ENCODE measurements at places on chromosomes 1 and 21. TPM values are rescaled to one million over a fixed set of nuclear protein-coding genes. Genes with fewer than 3 reads are reported as not detected.

DNA sequence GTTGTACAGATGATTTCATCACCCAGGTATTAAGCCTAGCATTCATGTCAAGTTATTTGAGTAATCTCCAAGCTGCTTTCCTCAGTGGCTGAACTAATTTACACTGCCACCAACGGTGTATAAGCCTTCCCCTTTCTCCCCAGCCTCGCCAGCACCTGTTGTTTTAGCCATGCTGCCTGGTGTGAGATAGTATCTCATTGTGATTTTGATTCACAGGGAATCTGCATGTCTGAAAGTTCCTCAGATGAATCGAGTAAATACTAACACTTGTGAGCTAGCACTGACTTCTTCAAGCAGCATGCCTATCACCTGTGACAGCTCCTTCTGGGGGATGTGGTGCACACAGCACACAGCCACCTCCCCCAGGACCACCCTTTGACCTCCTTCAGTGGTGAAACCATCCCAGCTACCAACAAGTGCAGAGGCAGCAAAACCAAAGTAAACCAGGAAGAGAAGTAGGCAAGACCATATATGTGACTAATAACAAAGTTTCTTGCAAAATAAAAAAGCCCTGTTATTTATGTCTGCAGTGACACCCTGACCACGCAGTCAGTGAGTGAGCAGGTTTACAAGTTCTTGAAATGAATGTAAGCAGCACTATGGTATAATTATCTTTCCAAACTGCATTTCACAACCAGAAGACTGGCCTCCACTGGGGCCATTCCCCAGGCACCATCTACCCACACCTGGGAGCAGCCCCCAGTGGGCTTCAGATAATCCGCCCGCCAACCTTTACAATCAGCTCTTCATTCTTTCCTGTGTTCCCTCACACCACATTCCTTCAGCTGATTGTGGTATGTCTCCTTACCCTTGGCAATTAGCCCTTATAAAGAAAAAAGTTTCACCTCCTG is 173.8 kb downstream of the ETS2 start:
- peaks cover 40% of the 10 kb centered on the region for H3K4me1 ChIP-seq
- no peaks in the 10 kb centered on the region for H3K27me3 ChIP-seq
- H3K36me3 ChIP-seq: peaks cover 4% of the 10 kb centered on the region
- peak overlapping the region; percentile 100 for H3K27ac ChIP-seq

DNA sequence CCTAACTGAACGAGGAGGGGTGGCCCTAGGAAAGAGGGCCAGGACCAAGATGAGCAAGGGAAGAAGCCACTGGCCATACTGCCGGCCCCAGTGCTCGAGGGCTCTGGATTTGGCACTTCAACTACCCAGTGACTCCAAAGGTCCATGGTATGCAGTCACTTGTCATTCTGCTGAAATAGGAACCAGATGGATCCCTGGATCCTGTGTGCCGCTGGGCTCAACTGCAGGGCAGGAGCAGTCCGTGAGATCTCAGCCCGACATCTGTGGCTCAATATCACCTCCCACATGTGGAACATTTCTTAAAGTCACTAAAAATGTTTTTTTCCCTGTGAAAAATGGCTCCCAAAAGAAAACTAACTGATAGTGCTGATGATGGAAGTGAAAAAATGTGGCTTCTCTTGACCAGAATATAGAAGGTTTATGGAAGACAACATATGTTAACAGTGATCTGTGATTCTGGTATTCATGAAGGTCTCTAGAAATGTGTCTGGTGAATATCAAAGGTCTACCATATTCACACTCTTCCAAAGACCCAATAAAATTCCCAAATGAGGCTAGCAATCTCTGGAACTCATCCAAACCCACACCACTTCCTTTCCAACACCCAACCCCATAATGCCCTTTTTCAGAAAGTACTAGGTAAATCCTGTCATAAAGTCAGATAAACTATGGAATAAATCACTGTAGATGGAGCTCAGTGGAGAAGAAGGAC is 24.1 kb downstream of the PAFAH2 start:
- no peak overlapping the region for H3K27ac ChIP-seq
- peaks cover 8% of the 10 kb centered on the region for H3K4me1 ChIP-seq
- no peak for DNase-seq

Gene GJA4
- 1.0 TPM for total RNA-seq

DNA sequence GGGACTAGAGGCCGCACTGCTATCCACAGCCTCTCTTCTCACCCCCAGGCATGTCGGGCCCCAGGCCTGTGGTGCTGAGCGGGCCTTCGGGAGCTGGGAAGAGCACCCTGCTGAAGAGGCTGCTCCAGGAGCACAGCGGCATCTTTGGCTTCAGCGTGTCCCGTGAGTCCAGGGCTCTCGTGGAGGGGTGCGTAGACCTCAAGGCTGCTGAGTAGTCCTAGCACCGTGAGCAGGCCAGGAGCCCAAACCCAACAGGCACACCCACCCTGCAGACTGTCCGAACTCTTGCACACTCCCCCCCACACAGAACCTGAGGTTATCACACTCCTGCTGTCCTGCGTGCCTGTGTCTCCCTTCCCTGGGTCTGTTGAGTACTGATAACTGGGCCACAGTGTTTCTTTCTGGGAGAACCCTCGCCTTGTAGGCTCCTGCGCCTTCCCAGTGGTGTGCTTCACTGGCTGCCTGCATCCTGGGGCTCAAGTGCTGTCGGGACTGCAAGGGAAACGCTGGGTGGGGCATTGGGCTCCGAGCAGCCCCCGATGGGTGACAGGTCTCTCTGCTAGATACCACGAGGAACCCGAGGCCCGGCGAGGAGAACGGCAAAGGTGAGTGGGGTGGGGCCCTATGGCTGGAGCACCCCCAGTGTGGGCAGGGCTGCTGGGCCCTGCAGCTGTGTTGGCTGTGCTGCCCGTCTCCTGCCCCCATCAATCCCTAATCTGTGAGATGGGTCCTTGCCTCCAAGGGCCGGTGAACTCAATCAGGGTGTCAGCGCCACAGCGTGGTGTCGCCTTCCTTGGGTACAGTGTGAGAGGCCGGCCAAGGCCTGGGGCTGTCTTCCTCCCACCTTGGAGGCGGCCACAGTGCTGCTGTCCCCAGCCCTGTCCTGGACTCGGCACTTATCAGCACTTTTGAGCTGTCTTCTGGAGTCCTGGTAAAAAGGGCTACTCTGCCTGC is 4.0 kb upstream of the GJC2 start:
- no peaks in the 10 kb centered on the region for H3K27me3 ChIP-seq
- H3K27ac ChIP-seq: no peak overlapping the region
- no peak overlapping the region for H3K4me3 ChIP-seq
- H3K36me3 ChIP-seq: no peaks in the 10 kb centered on the region

GRCh38 chr1:207031632-207032264 is 808 bp downstream of the C1orf116 start:
- H3K4me3 ChIP-seq: peak overlapping the region; percentile 48
- no peak for DNase-seq
- H3K4me1 ChIP-seq: peaks cover 49% of the 10 kb centered on the region
- H3K27me3 ChIP-seq: no peaks in the 10 kb centered on the region
- H3K36me3 ChIP-seq: no peaks in the 10 kb centered on the region
- peak overlapping the region; percentile 88 for H3K27ac ChIP-seq

Gene CLSTN1
- total RNA-seq: 128 TPM

Gene ZSWIM5
- total RNA-seq: 2.2 TPM

DNA sequence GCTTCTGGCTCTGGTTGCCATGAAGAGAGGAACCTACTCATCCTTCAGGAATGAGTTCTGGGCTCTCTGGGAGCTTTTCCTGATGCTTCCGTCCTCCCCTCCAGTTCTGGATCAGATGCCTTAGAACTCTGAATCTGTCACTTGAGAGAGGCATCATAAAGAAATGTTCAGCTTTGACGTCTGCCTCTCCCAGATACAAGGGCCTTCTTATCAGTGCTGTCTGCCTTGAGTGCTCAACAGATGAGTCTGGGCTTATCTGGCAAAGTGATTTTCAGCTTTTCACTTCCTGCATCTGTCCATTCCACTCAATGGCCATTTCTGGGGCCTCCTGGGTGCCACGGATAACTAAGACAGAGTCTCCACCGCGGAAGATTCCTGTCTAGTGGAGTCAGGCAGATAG is 12.3 kb upstream of the OTUD3 start:
- DNase-seq: no peak
- H3K27me3 ChIP-seq: peaks cover 13% of the 10 kb centered on the region
- H3K36me3 ChIP-seq: no peaks in the 10 kb centered on the region
- no peak overlapping the region for H3K27ac ChIP-seq

GRCh38 chr1:229436201-229436600 is 2.3 kb upstream of the ACTA1 start:
- peaks cover 12% of the 10 kb centered on the region for H3K4me1 ChIP-seq
- DNase-seq: no peak
- peaks cover 60% of the 10 kb centered on the region for H3K27me3 ChIP-seq
- no peak overlapping the region for H3K27ac ChIP-seq
- H3K36me3 ChIP-seq: peaks cover 12% of the 10 kb centered on the region

Gene DUSP12
- 29.4 TPM for total RNA-seq

Gene EXOSC10
- 73.0 TPM for total RNA-seq

- H3K27me3 ChIP-seq: no peaks in the 10 kb centered on the region
- H3K4me3 ChIP-seq: no peak overlapping the region
- no peak for DNase-seq
- H3K36me3 ChIP-seq: peaks cover 17% of the 10 kb centered on the region
- no peak overlapping the region for H3K27ac ChIP-seq
Observed at GRCh38 chr1:116842654-116843053, 67.1 kb upstream of the PTGFRN start.

Gene CFHR4
- total RNA-seq: 0.42 TPM

GRCh38 chr1:6724517-6725141 is 23.0 kb upstream of the DNAJC11 start:
- H3K36me3 ChIP-seq: no peaks in the 10 kb centered on the region
- H3K4me1 ChIP-seq: peaks cover 14% of the 10 kb centered on the region
- H3K27me3 ChIP-seq: peaks cover 7% of the 10 kb centered on the region
- no peak overlapping the region for H3K4me3 ChIP-seq
- DNase-seq: no peak

DNA sequence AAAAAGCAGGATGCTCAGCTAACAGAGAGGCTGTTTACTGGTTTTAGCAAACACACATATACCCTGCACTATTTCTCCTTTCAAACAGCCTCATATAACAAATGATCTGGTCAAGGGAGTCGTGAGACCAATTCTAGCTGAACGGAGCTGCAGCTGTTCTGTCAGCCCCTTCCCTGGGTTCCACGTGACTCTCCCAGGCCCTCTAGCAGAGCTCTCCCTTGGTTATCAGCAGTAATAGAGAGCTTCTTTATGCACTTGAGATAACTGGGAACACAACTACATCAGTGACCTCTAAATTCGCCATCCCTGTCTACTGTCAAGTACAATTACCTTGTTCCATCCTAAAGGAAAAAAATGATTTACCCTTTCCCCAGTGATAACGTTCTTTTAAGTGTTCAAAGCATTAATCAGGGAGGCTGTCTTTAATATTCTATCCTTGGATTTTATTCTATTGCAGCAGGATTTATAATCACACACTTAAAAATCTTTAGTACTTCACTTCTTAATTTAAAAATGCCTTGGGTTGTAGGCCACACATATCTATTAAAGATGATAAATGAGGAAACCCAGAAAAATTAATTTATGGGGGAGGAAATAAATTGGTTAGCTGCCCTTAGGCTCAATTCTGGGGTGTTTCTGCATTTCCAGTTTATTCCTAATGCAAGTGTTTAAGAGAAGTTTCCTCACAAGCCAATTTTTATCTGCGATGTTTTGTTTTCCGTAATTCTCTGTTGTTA is 28.2 kb downstream of the PTGER3 start:
- no peaks in the 10 kb centered on the region for H3K4me1 ChIP-seq
- no peak overlapping the region for H3K4me3 ChIP-seq
- H3K36me3 ChIP-seq: no peaks in the 10 kb centered on the region
- H3K27ac ChIP-seq: no peak overlapping the region
- no peaks in the 10 kb centered on the region for H3K27me3 ChIP-seq
- DNase-seq: no peak

- H3K4me1 ChIP-seq: peaks cover 21% of the 10 kb centered on the region
- no peaks in the 10 kb centered on the region for H3K27me3 ChIP-seq
- H3K36me3 ChIP-seq: peaks cover 13% of the 10 kb centered on the region
- H3K4me3 ChIP-seq: peak overlapping the region; percentile 97
Observed at GRCh38 chr1:43969416-43969745, 429 bp upstream of the DPH2 start.

Gene KANK4
- total RNA-seq: 0.23 TPM

Gene PGLYRP3
- total RNA-seq: not detected

DNA sequence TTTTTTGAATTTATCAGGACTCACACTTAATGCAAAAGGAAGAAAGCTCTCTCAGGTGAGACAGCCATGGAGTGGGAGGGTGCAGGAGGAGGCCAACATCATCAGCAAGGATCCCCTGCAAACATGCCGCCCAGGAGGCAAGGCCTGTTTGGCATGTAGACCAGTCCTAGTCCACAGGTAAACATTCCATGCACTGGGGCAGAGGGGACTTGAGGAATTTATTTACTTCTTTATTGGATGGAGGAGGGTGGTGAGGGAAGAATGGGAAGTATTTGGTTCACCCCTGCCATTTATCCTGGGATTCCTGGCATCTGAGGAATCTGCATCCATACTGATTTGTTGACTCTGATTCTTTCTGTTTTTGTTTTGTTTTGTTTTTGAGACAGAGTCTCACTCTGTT is 1.5 kb upstream of the UQCRHL start:
- no peak overlapping the region for H3K4me3 ChIP-seq
- H3K36me3 ChIP-seq: no peaks in the 10 kb centered on the region
- H3K27ac ChIP-seq: peak overlapping the region; percentile 78
- no peak for DNase-seq

DNA sequence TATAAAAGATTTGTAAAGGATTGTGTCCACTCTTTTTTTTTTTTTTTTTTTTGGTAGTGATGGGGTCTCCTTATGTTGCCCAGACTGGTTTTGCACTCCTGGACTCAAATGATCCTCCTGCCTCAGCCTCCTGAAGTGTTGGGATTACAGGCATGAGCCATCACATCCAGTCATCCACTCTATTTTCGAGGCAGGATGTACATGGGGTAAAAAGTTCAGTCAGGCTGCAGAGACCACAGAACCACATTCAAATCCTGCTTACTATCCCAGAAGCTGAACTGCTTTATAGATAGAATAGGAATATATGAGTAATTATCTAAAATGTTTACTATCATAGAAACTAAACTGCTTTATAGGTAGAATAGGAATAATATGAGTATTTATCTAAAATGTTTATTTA is 26.0 kb upstream of the KCNK2 start:
- H3K27me3 ChIP-seq: no peaks in the 10 kb centered on the region
- H3K36me3 ChIP-seq: no peaks in the 10 kb centered on the region
- no peak overlapping the region for H3K27ac ChIP-seq
- no peak overlapping the region for H3K4me3 ChIP-seq
- H3K4me1 ChIP-seq: peaks cover 30% of the 10 kb centered on the region

Data from WTC11 (cell line).